Effector memory CD4-positive, alpha-beta T cell (primary cell): ENCODE measurements at places on chromosomes 1 and 21.

DNA sequence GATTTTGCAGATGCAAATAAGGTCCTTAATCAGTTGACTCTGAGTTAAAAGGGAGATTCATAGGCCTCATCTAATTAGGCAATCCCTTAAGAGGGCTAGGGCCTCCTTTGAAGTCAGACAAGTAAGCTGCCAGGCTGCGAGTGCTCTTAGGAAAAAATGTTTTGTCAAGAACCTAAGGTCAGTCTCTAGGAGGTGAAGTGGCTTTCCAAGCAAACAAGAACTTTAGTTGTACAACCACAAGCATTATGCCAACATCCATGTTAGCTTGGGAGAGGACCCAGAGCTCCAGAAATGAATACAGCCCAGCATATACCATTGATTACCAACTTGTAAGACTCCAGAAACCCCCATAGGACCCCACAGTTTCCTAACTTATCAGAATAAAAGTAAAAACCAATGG lies 1366.2 kb downstream of the PLA2G4A start:
- DNase-seq, result no peak

GRCh38 chr1:84202126-84202525 lies 58.1 kb downstream of the PRKACB start:
- no peak for DNase-seq

GRCh38 chr1:103230061-103230460 lies 121.7 kb upstream of the COL11A1 start:
- no peak for DNase-seq

- DNase-seq, result no peak
Observed at GRCh38 chr21:37071561-37072273, 1.2 kb downstream of the PIGP start.

DNA sequence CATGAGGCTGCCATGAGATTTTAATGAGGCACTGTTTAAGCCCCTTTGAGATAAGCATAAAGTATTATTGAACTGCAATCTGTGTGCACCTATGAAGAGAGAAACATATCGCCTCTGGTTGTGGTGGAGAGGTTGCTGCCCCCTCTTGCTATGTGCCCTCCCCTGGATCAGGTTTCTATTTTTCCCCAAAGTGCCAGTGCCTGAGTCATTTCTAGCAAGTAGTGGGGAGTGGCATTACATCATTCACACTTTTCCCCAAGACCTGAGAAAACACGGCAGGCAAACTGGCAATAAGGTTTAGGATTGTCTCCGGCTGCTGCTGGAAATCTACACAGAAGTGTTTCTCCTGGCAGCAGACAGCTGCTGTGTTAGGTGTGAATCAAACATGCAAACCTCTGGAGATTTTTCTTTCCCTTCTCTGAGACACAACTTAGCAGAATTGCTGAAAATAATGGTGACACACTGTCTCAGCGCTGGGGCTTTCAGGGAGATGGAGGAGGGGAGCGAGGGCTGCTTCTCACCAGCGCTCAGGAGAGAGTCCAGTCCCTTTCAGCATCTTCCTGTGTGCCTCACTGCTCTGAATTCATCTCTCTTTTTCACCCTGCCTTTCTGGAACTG lies 13.7 kb upstream of the RGS16 start:
- no peak for DNase-seq

- DNase-seq, result no peak
Observed at GRCh38 chr1:58282623-58283387, 263.7 kb downstream of the OMA1 start.

- DNase-seq, result no peak
Observed at GRCh38 chr1:24154215-24154614, 11.3 kb upstream of the IL22RA1 start.

GRCh38 chr1:118902711-118903191 lies 85.4 kb downstream of the TBX15 start:
- DNase-seq, result no peak

DNA sequence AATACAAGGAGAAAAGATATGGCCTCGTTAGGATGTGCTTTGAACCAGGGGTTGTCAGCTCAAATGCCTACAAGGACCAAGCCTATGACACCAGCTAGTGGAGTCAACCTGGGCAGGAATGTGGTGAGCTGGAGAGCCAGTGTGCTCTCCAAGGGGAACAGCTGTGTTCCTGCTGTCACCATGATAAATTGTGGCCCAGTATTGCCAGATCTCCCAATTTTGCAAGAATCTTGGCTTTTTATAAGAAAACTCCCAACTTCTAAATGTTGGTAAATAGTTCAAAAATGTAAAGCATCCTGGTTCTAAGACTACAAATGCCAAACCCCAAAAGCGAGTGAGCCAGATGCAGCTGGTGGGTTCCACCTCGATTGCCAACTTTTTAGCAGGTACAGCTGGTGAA lies 391.1 kb downstream of the PLPP3 start:
- DNase-seq, result no peak

DNA sequence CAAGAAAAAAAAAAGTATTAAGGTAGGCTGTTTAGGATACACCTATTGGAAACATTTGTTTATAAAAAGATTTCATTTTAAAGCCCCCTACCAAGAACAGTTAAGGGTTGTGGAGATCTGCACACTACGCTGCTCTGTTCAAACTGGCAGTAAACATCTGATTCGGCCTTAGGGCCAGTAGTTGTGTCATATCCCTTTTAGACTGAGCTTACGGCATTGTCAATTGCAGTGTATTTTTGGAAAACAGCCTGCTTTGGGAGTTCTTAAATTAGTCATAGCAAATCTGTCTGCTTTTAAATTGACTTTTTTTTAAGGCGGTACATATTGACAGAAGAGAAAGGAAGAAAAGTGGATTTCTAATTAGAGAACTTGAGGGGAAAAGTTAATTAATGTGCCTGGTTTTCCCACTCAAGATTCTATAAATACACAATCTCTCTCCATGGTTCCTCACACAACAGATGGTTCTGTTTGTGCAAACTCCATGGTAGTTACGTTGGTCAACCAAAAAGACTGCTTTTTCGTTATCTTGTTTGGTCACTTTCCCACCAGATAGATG lies 1.7 kb upstream of the ELK4 start:
- no peak for DNase-seq

GRCh38 chr1:43565600-43566360 lies 35.1 kb downstream of the PTPRF start:
- DNase-seq, result no peak

DNA sequence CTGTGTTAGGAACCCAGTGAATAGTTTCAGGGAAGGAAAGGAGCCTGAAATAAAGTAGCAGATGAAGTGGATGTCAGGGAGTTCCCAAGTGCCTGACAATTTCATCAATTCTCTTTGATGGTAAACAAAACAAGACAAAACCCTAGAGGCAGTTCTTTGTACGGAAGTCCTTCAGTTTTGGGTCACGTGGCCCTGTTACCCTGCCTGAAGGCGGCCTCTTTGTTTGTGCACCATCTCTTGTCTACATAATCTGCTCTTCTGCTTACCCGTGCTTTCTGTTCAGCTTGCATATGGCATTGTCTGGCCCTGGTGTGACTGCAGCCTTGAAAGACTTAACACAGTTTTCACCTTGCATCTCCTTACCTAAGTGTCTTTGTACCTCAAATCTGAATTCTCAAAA lies 166.7 kb upstream of the DUSP10 start:
- DNase-seq, result no peak

GRCh38 chr1:154784416-154784815 lies 85.7 kb downstream of the KCNN3 start:
- no peak for DNase-seq

- DNase-seq, result no peak
Observed at GRCh38 chr1:86184426-86184825, 27.9 kb upstream of the COL24A1 start.

DNA sequence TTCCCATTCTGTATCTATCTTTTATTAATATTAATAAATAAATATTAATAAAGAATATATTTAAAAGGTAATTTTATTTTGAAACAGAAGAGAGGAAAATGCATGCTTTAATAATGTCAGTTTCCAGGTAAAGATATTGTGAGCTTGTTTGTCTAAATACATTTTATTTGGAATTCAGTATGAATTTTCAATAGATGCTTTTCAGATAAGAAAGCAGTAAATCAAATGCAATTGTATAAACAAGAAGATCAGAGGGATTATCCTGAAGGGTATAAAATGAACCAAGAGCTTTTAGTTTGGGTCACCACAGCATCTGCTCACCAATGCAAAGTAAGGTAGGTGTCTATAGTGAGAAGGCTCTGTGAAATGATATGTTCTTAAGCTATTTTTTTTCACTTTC lies at the start of gene TSHB:
TSS of gene TSHB (plus strand) at position 301 of the 400 bp plus-strand sequence. CDS start 3,537 bp downstream, outside the sequence.
- no peak for DNase-seq
